Activated T-helper 1 cell treated with Interleukin-2 at 50 U/mL for 16 hours (primary cell): ENCODE measurements at places on chromosomes 12 and 14.

DNA sequence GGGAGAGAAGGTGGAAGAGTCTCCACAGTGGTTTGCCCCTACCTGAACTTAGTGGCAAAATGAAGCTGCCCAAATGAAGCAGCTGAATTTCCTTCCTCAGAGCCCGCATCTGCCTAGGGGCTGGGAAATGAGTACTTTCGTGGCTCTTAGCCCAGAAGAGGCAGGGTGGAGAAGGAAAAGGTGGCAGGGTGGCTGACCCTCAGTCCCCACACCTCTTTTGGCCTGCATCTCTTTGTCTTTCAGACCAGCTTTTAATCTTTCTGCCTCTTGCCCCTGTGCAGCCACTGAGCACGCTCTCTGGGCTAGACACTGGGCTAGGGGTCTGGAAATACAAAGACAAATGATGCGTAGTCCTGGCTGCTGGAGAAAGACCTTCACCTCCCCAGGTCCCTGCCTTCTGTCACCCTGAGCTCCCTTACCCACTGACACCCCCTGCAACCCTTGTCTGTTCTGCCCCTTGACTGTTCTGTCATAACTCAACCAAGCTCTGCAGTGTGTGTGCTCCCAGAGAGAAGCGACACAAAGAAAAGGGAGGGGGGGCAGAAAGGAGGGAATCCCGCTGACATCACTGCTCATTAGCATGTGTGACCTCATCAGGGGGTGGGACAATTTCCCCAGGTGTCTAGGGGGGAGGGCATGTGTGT is 371 bp upstream of the REM2 start:
- no peak for DNase-seq

- no peak for DNase-seq
Measured at GRCh38 chr14:39217214-39217879, 16.4 kb upstream of the MIA2 start.

DNA sequence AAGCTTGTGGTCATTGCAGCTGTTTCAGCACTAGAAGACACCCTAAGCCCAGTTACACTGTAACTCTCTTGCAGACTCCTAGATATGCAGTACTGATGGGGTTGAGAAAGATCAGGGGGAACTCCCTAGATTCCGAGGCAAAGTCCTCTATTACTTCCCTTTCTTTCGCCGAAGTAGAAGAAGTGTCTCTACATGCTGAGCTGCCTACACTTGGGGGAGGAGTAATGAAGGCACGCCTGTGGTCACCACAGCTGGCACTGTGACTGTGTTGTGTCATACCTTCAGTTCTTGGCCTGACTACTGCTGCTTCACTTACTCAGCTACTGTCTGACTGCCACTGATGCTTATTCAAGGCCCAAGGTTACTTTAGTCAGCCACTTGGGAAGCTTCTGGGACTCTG is 35.1 kb upstream of the RPL10L start:
- DNase-seq: no peak

- DNase-seq: no peak
Measured at GRCh38 chr12:20656600-20656999, 38.5 kb upstream of the SLCO1C1 start.

- no peak for DNase-seq
Measured at GRCh38 chr12:75750716-75751306, 239.4 kb upstream of the KRR1 start.

DNA sequence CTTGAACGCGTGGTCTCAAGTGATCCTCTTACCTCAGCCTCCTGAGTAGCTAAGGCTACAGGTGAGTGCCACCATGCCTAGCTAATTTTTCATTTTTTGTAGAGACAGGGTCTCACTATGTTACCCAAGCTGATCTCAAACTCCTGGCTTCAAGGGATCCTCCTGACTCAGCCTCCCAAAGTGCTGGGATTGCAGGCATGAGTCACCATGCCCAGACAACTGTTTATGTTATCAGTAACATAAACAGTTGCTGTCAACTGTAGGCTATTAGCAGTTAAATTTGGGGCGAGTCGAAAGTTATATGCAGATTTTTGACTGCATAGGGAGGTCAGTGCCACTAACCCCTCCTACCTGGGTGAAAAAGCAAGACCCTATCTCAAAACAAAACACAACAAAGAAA is 26.2 kb upstream of the LRRK2 start:
- no peak for DNase-seq

DNA sequence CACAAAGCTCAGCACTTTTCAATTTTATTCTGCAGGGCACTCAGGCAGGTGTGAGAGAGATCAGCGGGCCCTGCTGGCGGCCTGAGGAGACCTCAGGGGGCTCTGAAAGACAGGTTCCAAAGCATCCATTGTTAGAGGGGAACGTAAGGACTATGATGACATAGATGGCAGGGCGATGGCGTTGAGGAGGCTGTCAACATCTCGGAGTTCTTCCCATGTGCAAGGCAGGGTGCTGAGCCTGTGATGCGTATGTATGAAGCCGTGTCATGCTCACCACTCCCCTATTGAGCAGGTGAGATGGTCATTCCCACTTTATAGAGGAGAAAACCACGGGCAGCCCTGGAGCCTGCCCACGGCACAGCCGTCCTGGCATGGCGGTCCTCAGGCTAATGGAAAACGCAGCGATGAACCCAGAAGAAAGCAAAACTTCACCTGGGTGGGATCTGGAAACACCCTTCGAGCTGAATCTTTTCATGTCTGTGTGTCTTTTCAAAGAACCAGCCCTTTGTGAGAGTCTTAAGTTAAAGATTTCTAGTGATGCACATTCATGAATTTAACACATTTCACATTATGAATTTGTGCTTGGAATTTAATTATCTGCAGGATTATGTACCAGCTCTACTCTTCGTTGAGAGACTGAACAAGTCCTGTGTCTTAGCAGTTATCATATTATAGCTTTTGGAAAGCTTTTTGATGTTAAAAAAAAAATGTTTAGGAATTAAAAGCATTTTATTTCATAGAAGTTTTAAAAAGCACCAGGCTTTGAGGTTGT is 64.7 kb downstream of the RIMBP2 start:
- DNase-seq: no peak

- DNase-seq: no peak
Measured at GRCh38 chr12:68878283-68878682, 54.7 kb downstream of the CPM start.

GRCh38 chr12:105562199-105562971 is 231.9 kb downstream of the C12orf75 start:
- no peak for DNase-seq

- DNase-seq: no peak
Measured at GRCh38 chr12:99332936-99333591, 314.5 kb upstream of the GARIN6 start.

DNA sequence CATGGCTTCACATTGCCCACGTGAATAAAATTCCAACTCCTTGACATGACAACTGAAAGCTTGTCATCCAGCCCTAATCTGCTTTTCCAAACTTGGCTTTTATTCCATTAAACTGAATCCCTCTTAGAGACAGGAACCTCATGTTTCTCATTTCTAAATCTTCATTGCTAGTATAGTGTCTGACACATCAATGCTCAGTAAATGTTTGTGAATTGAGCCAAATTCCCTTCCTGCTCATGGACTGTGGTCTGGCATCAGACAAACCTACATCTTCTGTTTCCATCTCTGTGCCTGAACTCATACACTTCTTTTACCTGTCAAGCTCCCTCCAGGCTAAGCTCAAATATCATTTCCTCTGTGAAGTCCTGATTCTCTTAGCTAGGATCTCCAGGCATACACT is 4.3 kb upstream of the FKBP11 start:
- no peak for DNase-seq

DNA sequence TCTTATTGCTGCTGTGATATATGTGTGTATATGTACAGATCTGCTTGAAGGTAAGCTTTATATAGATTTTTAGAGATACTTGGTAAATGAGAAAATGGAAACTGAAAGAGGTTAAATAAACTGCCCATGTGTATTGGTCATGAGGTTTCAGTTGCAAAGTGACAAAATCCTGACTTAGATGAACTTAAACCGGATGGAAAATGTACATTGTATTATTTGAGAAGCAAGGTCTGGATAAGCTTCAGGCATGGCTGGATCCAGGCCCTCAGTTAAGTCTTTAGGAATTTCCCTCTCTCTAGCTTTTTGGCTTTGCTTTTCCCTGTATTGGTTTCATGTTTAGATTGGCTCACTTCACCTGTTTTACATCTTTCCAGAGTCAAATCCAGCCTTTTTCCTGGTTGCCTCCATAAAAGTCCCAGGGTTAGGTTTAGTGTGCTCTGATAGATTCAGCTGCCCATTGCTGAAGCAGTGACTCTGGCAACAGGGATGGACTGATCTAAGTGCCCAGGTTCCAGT is 21.0 kb upstream of the MAP1LC3B2 start:
- no peak for DNase-seq

GRCh38 chr12:53652366-53652765 is 23.5 kb downstream of the ATP5MC2 start:
- no peak for DNase-seq

- DNase-seq: no peak
Measured at GRCh38 chr12:29023436-29024076, 125.5 kb upstream of the FAR2 start.
